Hepatocyte (in vitro differentiated cells): ENCODE measurements at places on chromosomes 5 and 9. TPM values are rescaled to one million over a fixed set of nuclear protein-coding genes. Genes with fewer than 3 reads are reported as not detected.

Gene PCDHGB2
- polyA plus RNA-seq, result not detected in 2 replicates

DNA sequence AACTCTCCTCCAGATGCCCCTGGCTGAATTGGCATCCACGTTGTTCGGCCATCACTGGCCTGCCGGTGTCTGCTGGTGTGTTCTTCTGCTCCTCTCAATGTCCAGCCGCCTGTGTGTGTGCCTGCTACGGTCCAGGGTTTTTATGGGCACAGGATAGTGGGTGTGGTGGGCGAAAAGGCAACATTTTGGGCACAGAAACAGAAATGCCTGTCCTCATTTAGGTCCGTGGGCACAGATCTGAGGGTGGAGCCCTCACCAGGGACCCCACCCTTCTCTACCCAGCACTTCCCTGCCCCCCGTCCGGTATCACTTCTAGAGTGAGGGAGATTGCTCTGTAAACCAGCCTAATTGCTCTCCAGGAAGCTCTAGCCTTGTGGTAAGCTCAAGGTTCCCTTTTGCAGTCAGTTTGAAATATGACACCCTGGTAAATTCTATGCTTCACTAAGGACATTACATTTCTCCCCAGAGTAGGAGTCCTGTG is 410.1 kb downstream of the MAT2B start:
- H3K4me3 ChIP-seq, result no peak overlapping the region
- DNase-seq, result peak; percentile 11
- H3K4me1 ChIP-seq, result peaks cover 9% of the 10 kb centered on the region
- H3K27me3 ChIP-seq, result no peaks in the 10 kb centered on the region

GRCh38 chr9:89986190-89986589 is 381.4 kb downstream of the GADD45G start:
- H3K27me3 ChIP-seq, result no peaks in the 10 kb centered on the region
- H3K27ac ChIP-seq, result no peak overlapping the region
- no peak overlapping the region for H3K4me3 ChIP-seq
- no peaks in the 10 kb centered on the region for H3K36me3 ChIP-seq

GRCh38 chr5:69007726-69008368 is 86.0 kb upstream of the SLC30A5 start:
- peak; percentile 83 for DNase-seq
- H3K36me3 ChIP-seq, result no peaks in the 10 kb centered on the region
- H3K4me3 ChIP-seq, result no peak overlapping the region

Gene CCL27
- polyA plus RNA-seq, result 0.81 TPM in 1 of 2 replicates, not detected in the other

DNA sequence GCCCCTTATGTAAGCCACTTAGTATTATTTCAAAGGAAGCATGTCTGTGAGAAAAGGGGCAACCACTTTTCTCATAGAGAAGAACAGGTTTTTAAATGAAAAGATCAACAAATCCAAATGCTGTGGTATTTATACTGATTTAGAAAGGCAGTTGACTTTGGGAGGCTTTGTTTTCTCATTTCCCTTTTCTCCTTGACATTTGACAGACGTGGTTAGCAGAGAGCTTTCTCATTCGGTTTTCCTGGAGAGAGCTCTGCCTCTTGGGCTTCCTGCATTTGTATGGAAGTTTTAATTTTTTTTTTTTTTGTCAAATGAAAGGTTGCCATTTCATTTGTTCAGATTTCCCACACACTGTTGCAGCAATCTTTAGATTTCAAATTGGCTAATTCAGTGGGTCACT is 62.5 kb downstream of the EXOSC2 start:
- no peak overlapping the region for H3K27ac ChIP-seq
- H3K27me3 ChIP-seq, result no peaks in the 10 kb centered on the region
- H3K4me3 ChIP-seq, result no peak overlapping the region
- H3K4me1 ChIP-seq, result no peaks in the 10 kb centered on the region
- H3K36me3 ChIP-seq, result no peaks in the 10 kb centered on the region

Gene ABCA1
- 11.9 and 14.5 TPM in 2 replicates for polyA plus RNA-seq
